NCI-H2081 treated with DMSO at 0.1 percent for 48 hours (cell line): ENCODE measurements at places on chromosomes 12 and 14.

GRCh38 chr12:94621662-94622359, 28.5 kb downstream of the TMCC3 start:
- no peak for DNase-seq

DNA sequence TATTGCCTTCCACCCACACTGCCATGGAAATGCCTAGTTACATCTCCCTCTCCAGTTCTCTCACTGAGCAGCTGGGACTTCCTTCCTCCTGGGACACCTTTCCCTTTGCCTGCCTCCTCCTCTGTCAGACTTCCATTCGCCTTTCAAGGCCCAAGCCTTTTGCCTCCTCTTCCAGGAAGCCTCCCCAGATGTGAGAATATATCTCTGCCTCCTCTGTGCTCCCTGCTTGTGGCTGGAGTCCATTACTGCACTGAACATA, 3.1 kb downstream of the IFI27L2 start:
- no peak for DNase-seq

GRCh38 chr12:32489070-32489469, 89.7 kb downstream of the FGD4 start:
- no peak for DNase-seq

DNA sequence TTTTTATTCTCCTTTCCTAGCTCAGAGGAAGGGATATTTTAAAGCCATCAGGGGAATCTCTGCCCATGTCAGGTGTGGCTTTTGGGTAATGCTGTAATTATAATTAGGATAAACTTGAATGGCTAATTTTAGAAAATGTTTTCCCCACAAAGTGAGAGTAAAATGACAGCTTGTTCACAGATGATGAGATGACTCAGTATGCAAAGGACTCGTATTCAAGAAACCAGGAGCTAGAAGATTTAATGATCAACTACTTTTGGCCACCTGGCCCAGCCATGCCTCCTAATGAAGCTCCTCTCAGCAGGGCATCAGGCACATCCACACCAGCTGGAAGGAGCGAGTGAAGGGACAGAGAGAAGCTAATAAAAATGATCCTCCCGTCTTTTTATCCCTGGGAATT, 29.0 kb upstream of the PLEKHG7 start:
- DNase-seq = no peak
